ENCODE measurements at places on chromosomes 5 and 9.

GRCh38 chr5:156147944-156148285 is 179.0 kb upstream of the SGCD start:
- no peak for DNase-seq

GRCh38 chr5:173057062-173057924 is 1.1 kb downstream of the CREBRF start:
- DNase-seq, result peak; percentile 96

- no peak for DNase-seq
Observed at GRCh38 chr5:158514319-158514985, 585.3 kb downstream of the EBF1 start.

- no peak for DNase-seq
Observed at GRCh38 chr5:135158982-135159381, 125.0 kb upstream of the PITX1 start.

DNA sequence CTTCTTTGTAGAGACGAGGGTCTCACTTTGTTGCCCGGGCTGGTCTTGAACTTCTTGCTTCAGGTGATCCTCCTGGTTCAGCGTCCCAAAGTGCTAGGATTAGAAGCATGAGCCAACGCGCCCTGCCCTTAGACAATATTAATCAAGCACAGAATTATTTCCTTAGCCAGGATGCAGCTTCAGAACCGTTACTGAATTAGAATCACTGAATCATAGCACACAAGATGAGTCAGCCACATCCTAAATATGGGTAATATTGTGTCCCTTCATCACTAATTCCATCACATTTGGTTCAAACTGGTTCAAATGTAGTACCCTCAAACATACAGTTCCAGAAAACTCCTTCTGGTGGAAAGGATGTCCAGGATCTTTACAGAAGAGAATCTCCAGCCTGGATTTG is 82.7 kb downstream of the BNC2 start:
- DNase-seq, result peak; percentile 13

DNA sequence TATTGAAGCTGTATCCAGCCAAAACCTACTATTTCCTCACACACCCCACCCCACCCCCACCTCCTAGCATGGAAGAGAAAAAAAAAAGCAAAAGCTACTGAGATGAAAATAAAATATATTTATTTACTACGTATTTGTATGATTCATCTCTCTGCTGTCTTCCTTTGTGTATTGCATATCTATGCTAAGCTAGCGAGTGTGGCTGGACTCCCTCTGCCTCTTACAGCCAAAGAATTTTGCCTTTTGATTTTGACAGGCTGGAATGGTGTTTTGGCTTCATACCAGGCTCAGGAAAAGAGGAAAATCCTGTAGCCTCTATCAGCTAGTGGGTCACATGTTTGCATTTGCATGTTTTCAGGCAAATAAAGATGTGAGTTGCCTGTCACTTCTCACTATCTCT is 2.2 kb downstream of the ABLIM3 start:
- DNase-seq, result peak; percentile 73

DNA sequence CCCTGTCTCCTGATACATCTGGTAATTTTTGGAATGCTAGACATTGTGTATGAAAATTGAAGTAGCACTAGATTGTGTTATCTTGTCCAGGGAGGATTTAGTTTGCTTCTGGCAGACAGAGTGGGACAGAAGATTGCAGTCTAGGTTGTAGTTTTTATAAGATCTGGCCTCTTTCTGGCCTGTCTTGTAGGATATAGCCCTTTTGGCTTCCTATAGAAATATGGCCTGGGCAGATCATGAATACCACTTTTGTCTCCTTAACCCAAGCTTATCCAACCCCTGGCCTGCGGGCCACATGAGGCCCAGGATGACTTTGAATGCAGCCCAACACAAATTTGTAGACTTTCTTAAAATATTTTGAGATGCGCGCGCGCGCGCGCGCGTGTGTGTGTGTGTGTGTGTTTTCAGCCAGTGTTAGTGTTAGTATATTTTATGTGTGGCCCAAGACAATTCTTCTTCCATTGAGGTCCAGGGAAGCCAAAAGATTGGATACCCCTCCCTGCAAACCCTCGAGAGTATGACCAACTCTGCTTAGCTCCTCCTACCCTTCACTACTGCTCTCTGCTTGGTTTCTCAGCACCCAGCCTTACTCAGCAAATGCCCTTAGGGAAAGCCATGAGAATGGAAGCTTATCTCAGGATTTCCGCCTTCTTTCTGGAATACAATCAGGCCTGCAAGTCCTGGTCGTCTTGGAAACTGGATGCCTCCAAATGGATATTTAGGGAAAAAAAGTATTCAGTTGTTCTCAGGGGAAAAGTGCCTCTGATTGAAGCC is 26.5 kb downstream of the ANKRD33B start:
- peak; percentile 99 for DNase-seq
